Smooth muscle cell of the brain vasculature (primary cell): ENCODE measurements at places on chromosomes 4 and X.

DNA sequence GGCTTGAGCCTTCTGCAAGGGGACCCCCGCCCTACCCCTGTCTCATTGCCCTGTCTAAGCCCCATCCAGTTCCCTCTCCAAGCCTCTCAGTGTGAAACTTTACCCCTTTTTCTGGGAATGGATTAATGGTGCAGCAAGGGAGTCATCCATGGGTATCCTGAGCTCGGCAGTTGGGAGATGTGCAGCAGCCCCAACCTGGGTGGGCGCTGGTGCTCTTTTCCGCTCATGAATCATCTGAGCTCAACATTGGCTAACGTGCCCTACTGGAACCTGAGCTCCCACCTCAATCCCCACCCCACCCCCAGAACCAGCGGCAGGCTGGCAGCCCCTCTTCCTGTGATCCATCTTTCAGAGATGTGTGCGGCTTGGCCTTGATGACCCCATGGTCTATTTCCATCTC lies 130.3 kb upstream of the MSX1 start:
- no peak for DNase-seq

- no peak for DNase-seq
Observed at GRCh38 chrX:107630031-107630689, 1.9 kb downstream of the PRPS1 start.

DNA sequence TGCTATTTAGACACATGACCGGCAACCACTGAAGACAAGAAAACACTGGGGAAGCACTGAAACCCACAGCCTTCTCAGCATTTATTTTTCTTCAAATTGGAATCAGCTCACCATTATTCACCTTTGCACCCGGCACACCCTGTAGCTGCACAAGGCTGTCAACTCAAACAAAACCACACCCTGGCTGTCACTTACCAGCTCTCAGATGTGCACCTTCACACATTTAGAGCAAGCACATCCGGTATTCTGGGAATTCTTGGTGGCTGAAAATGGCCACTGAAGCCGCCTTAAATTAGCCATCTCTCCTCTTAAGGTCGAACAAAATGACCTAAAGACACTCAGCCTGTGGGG lies 5.9 kb downstream of the ZFYVE28 start:
- no peak for DNase-seq

GRCh38 chr4:69708211-69708610 lies 52.2 kb downstream of the SULT1B1 start:
- no peak for DNase-seq

DNA sequence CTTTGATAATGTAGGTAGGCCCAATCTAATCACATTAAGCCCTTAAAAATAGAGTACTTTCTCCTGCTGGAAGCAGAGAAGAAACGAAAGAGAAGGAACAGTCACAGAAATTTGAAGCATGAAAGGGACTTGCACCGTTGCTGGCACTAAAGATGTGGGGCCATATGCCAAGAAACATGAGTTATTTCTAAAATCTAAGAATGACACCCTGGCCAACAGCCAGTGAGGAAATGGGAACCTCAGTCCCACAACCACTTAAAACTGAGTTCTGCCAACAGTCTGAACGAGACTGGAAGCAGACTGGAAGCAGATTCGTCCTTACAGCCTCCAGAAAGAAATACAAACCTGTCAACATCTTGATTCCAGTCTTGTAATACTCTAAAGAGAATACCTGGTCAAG lies 70.1 kb downstream of the CENPC start:
- DNase-seq = no peak

- DNase-seq = no peak
Observed at GRCh38 chr4:129098531-129099001, 2.6 kb downstream of the C4orf33 start.
